Mesothelial cell of epicardium (in vitro differentiated cells): ENCODE measurements at places on chromosomes 2 and 18. TPM values are rescaled to one million over a fixed set of nuclear protein-coding genes. Genes with fewer than 3 reads are reported as not detected.
A peak's percentile ranks its signal among the peaks of the same experiment; 100 is the strongest.

The CCL20 gene
- 0.36 TPM in 1 of 3 replicates, not detected in the others for total RNA-seq

DNA sequence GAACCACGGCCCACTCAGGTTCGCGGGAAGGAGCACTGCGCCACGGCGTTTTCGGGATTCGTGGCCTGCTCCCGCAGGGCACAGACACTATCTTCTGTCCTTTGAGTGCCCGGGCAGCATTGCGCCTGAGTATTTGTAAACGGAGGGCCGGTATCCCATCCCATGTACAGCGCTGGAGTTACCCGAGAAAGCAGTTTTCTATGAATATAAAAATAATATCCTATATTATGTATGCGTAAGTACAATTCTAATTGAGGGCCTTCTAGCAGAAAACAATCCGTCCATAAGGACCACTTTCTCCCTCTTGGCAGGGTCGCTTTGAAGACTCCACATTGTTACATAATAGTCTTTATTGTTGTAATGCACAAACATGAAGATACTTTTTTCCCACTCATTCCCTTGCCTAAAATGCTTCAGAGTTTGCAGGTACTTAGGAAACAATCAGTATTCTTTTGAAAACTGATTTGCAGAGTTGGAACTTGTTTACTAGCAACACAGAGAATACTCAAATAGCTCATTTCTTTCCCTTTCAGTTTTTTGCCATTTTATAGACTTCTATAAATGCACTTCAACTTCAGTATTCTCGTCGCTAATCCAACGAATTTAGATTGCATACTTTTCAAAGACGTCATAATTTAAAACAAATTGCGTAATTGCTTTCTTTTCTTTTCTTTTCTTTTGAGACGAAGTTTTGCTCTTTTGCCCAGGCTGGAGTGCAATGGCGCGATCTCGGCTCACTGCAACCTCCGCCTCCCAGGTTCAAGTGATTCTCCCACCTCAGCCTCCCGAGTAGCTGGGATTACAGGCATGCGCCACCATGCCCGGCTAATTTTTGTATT, 1.0 kb upstream of the REV1 start:
- peaks cover 5% of the 10 kb centered on the region for H3K27me3 ChIP-seq
- H3K27ac ChIP-seq = peak overlapping the region; percentile 97
- H3K36me3 ChIP-seq = no peaks in the 10 kb centered on the region
- no peak for DNase-seq
- H3K4me1 ChIP-seq = peaks cover 24% of the 10 kb centered on the region

The FNDC4 gene
- 8.1 to 8.4 TPM (median 8.4 TPM) in 3 replicates for total RNA-seq

DNA sequence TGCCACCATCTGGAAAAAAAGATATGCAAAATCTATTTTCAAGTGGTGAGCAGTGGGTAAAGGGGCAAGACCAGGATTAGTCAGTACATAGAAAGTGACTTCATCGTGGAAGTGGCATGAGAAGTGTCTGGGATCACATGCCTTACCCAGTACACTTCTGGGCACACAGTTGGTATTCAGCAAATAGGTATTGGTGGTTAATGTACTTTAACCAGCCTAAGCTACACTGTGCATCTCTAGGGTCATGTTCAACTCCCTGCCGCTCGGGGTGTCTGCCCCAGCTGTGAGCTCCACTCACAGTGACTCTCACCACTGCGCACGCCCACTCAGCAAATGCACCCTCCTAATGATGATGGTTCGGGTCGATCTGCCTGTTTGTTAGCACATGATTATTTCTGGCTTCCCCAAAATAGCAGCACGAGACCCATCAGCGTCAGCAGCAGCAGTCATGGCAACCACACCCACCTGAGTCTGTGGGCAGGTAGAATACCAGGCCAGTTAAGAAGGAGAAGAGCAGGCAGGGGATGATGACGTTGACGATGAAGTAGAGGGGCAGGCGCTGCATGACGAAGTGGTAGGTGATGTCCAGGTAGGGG, 11.1 kb downstream of the CHRNA1 start:
- H3K4me3 ChIP-seq = no peak overlapping the region
- peaks cover 3% of the 10 kb centered on the region for H3K4me1 ChIP-seq
- DNase-seq = no peak
- no peaks in the 10 kb centered on the region for H3K27me3 ChIP-seq

DNA sequence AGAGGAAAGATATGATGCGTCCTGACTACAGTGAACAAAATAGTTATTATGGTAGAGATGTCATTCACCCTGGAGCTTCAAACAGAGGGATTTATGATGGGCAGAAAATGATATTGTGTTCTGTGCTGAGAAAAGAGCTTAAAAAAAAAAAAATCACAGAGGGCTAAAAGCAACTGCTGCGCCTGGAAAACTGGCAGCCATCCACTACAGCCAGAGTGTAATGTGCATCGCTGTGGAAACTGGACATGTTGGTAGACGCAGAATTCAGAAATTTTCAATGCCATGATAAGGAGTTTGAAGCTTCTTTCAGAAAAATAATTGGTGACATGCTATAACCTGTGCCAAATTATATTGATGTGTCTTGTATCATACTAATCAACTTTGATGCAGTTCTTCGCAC, 122.9 kb upstream of the SOX11 start:
- peaks cover 6% of the 10 kb centered on the region for H3K4me1 ChIP-seq
- no peak overlapping the region for H3K4me3 ChIP-seq
- H3K36me3 ChIP-seq = no peaks in the 10 kb centered on the region
- DNase-seq = no peak
- no peak overlapping the region for H3K27ac ChIP-seq

The LIMS3 gene
- 2.0 to 3.1 TPM (median 2.1 TPM) in 3 replicates for total RNA-seq

The C2orf66 gene
- 0.18 to 0.44 TPM (median 0.27 TPM) in 3 replicates for total RNA-seq

DNA sequence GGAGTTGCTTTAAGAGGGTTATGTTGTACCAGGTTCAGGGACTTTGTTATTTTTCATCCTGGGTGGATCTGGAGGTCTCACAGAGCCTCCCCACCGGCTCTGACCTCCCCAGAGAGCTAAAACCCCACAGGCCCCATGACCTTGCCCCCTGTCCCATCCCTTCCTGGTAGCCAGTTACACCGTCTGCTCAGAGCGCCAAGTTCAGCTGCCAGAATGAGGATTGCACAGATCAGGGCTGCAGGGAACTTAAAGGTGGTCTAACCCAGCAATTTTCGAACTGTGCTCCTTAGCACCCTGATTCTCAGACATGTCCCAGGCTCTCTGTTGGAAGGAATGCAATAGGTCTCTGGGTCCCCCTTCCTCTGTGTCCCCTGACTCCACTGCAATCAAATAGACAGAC, 32.1 kb downstream of the ATOH8 start:
- H3K27ac ChIP-seq = no peak overlapping the region
- no peaks in the 10 kb centered on the region for H3K27me3 ChIP-seq
- peaks cover 3% of the 10 kb centered on the region for H3K4me1 ChIP-seq
- DNase-seq = no peak
- H3K4me3 ChIP-seq = no peak overlapping the region

- H3K36me3 ChIP-seq = no peaks in the 10 kb centered on the region
- no peak for DNase-seq
- no peaks in the 10 kb centered on the region for H3K27me3 ChIP-seq
- no peak overlapping the region for H3K4me3 ChIP-seq
Measured at GRCh38 chr2:150346806-150347205, 140.7 kb downstream of the RND3 start.

The DCDC2C gene
- total RNA-seq = not detected in 3 replicates

The GAL3ST2 gene
- total RNA-seq = 0.86 to 1.1 TPM (median 1.1 TPM) in 3 replicates

The IKZF2 gene
- total RNA-seq = 44.8 to 47.5 TPM (median 44.9 TPM) in 3 replicates

GRCh38 chr2:112623913-112624777, 21.6 kb upstream of the SLC20A1 start:
- DNase-seq = no peak
- no peak overlapping the region for H3K27ac ChIP-seq
- H3K4me3 ChIP-seq = no peak overlapping the region
- H3K36me3 ChIP-seq = no peaks in the 10 kb centered on the region
- H3K4me1 ChIP-seq = peaks cover 4% of the 10 kb centered on the region

DNA sequence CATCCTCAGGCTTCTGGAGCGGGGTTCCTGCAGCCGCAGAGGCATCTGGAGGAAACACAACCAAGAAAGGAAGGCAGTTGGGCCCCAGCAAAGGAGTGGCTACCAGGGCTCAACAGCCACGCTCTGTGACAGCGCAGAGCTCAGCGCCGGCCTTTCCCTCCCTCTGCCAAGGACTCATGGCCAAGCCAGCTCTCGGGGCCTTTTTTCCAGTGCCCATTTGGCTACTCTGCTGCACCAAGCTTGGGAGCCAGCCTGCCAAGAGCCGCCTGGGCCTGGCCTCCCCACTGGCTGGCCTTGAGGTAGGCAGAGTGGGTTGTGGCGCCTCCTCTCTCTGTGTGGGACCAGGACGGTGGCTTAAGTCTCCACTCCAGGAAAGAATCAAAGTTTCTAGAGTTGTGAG, 7.2 kb upstream of the CCDC74A start:
- peaks cover 5% of the 10 kb centered on the region for H3K36me3 ChIP-seq
- no peak overlapping the region for H3K27ac ChIP-seq
- H3K4me3 ChIP-seq = no peak overlapping the region
- no peak for DNase-seq
- no peaks in the 10 kb centered on the region for H3K4me1 ChIP-seq

GRCh38 chr2:105824446-105824845, 79.7 kb downstream of the NCK2 start:
- DNase-seq = no peak
- H3K4me3 ChIP-seq = no peak overlapping the region
- H3K27me3 ChIP-seq = no peaks in the 10 kb centered on the region
- H3K27ac ChIP-seq = no peak overlapping the region
- peaks cover 15% of the 10 kb centered on the region for H3K4me1 ChIP-seq

- H3K36me3 ChIP-seq = no peaks in the 10 kb centered on the region
- no peaks in the 10 kb centered on the region for H3K27me3 ChIP-seq
- peaks cover 35% of the 10 kb centered on the region for H3K4me1 ChIP-seq
- DNase-seq = no peak
- H3K27ac ChIP-seq = no peak overlapping the region
Measured at GRCh38 chr2:149490296-149490695, 97.3 kb downstream of the MMADHC start.

The ALKAL2 gene
- total RNA-seq = 0.50 to 1.4 TPM (median 1.1 TPM) in 3 replicates

GRCh38 chr2:190877436-190877835, 3.2 kb upstream of the GLS start:
- no peaks in the 10 kb centered on the region for H3K27me3 ChIP-seq
- no peaks in the 10 kb centered on the region for H3K36me3 ChIP-seq
- no peak for DNase-seq
- peaks cover 13% of the 10 kb centered on the region for H3K4me1 ChIP-seq

DNA sequence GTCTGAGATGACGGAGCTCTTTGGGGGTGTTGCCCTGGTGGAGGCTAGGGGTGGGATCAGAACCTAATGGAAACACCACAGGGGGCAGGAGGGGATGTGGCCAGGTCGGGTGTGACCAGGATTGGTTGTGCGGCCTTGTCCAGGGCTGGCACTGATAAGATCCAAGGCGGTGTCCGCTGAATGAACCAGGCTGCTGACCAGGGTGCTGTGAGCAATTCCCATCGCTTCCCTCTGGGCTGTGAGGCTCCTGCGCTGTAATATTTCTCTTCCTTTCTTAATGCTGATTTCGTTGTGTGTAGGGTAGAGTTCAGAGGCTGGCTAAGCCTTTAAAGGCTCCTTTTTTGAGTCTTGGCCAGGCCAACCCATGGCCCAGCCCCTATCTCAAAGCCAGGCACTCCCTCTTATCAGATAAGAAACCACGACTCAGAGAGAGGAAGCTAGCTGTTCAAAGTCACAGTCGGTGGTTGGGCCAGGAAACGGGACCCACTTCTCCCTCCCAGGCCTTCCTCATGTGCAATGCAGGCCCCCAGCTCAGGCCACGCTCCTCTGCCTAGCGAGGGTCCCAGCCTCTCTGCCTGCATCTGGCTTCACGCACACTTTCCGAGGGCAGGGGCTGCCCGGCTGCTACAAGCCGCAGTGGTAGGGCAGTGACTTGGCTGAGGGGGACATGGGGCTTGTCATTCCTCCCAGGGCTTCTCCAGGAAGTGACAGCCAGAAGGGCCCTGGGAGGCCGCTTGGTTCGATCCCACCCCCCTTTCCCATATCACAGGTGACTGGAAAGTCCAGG, 26.0 kb upstream of the FOSL2 start:
- H3K27ac ChIP-seq = peak overlapping the region; percentile 47
- DNase-seq = no peak
- no peaks in the 10 kb centered on the region for H3K36me3 ChIP-seq
- H3K27me3 ChIP-seq = no peaks in the 10 kb centered on the region
- peaks cover 43% of the 10 kb centered on the region for H3K4me1 ChIP-seq

The FAM124B gene
- 0.09 TPM in 1 of 3 replicates, not detected in the others for total RNA-seq

GRCh38 chr2:120324933-120325332, 21.0 kb upstream of the INHBB start:
- peaks cover 27% of the 10 kb centered on the region for H3K27me3 ChIP-seq
- no peak for DNase-seq
- peaks cover 3% of the 10 kb centered on the region for H3K4me1 ChIP-seq
- no peak overlapping the region for H3K4me3 ChIP-seq
- H3K36me3 ChIP-seq = no peaks in the 10 kb centered on the region

GRCh38 chr18:50791599-50792438, 28.0 kb downstream of the MRO start:
- no peak overlapping the region for H3K4me3 ChIP-seq
- peaks cover 11% of the 10 kb centered on the region for H3K27me3 ChIP-seq
- no peaks in the 10 kb centered on the region for H3K36me3 ChIP-seq
- H3K27ac ChIP-seq = no peak overlapping the region

DNA sequence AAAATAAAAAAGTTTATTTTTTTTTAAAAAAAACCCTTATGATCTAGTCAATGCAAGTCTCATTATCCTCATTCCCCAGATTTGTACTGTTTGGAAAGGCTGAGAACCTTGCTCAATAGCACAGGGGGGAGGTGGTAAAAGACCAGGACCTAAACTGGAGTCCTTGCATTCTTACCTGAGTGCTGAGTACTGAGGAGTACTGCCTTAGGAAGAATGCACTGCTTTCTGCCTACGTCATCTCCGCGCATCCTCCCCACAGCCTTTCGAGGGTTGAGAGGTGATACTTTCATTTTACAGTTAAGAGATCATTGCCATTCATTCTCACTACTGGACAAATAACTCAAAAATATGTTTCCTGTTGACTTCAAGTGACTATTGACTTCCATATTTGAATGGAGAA, 73.8 kb downstream of the MAP3K20 start:
- H3K27me3 ChIP-seq = no peaks in the 10 kb centered on the region
- DNase-seq = no peak
- no peak overlapping the region for H3K4me3 ChIP-seq
- H3K36me3 ChIP-seq = peaks cover 4% of the 10 kb centered on the region
